ENCODE measurements at places on chromosomes 3 and 15.

DNA sequence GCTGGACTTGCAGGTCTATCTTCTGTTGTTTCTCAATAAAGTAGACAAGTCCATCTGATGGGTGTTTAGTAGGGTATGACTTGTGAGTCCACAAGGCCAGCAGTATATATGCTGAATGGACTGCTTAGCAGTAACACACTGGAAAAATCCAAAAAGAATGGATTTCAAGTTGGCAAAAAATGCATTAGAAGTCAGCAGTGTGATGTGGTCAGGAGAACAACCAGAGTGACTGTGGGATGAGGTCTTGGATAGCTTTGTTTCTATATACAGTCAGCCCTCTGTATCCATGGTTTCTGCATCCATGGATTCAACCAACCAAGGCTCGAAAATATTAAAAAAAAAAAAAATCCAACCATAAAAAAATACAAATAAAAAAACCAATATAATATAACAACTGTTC is 55.8 kb downstream of the LPP start:
- no peak for DNase-seq

DNA sequence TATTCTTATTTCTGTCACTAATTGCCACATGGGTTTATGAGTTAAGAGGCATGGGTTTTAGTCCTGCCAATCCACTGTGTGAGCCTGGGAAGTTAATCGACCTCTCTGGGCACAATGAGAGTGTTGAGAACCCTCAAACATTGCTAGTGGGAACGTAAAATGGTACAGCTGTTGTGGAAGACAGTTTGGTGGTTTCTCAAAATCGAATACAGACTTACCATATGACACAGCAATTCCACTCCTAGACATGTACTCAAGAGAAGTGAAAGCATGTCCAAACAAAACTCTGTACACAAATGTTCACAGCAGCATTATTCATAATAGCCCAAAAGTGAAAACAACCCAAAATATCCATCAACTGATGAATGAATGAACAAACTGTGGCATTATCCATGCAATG is 5.7 kb upstream of the GNB5 start:
- DNase-seq = no peak

DNA sequence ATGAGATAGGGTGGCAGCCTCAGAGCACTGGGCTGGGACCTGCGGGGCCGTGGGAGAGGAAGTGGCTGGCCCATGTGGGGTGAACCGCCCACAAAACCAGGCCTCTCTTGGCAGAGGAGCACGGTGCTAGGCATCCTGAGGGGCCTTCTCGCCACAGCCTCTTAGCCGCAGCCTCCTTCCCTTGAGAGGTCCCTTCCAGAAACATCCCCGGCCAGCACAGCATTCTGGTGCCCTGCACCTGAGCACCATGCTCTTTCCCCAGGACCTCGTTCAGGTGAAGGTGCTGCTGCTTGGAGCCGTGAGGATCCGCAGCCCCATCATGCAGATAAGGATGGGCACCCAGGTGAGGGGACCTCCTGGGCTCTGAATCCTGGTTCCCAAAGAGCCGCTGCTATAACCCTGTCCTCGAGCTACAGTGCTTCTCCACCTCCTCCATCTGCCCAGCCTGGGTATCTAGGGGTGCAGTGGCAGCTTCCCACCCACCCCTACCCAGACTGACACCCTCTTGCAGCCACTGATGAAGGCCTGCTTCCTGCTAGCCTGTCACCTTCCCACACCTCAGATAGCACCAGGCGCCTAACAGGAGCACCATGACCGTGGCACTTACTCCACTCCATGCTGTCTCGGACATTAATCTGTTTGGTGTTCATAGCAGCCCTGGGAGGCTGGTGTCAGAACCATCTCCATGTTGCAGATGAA is 11.2 kb upstream of the TXNRD3 start:
- no peak for DNase-seq

DNA sequence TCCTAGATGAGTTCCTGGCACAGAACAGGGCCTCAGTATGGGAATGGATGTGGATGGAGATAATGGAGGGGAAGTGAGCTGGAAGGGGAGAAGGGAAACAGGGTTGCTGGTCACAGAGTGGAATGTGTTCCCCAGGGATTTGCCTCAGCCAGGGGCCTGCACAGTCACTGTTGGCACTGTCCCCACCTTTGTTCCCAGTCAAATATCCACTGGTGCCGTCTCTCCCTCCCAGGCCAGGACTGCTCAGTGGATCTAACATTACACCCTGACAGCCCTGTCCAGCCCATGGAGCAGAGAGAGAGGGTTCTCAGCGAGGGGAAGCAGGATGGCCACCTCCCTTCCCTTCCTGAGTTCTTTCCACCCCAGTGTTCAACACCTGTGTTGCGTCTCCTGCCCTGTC is 1.5 kb upstream of the PPP1R2 start:
- no peak for DNase-seq

DNA sequence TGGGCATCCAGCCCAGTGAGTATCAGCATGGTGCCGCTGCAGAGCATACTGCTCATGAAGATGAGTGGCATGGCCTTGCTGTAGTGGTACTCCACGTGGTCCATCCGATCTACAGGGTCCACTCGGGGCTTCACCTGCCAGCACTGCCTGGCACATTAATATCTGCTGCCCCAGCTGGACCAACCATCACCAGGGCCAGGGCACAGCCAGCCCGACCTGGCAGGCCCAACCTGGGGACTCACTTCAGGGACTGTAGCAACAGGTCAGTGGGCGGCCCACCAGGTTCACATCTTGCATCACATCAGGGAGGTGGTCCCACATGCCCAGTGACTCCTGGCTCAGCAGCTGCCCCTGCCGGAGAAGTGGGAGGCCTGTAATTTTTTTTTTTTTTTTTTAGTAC is 48.1 kb downstream of the CDIN1 start:
- no peak for DNase-seq

- DNase-seq = no peak
These were observed 57.0 kb upstream of the UBE2E2 start for GRCh38 chr3:23146163-23146562.

GRCh38 chr3:50580683-50581458 is 11.5 kb downstream of the HEMK1 start:
- no peak for DNase-seq

GRCh38 chr15:74387621-74388362 is 20.3 kb upstream of the CYP11A1 start:
- no peak for DNase-seq

- no peak for DNase-seq
These were observed 5.2 kb downstream of the UBA5 start for GRCh38 chr3:132665230-132665745.

DNA sequence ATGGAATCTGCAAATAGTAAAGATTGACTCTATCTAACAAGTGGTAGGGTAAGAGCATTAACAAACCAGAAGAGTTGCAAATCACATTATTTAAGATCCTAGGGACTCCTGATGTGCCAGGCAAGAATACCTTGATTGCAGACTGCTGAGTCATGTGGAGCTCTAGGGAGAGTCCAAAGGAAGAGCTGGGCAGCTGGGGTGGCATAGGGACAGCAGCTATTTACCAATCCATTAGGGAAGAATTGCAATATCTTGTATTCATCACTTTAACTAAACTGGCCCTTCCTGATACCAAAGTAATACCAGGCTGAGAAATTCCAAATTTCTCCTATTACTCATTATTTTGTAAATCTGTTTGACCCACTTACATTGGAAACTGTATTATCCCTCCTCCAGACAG is 52.2 kb upstream of the ACP3 start:
- no peak for DNase-seq

GRCh38 chr3:159854500-159855124 is 134.0 kb upstream of the IL12A start:
- DNase-seq = no peak

DNA sequence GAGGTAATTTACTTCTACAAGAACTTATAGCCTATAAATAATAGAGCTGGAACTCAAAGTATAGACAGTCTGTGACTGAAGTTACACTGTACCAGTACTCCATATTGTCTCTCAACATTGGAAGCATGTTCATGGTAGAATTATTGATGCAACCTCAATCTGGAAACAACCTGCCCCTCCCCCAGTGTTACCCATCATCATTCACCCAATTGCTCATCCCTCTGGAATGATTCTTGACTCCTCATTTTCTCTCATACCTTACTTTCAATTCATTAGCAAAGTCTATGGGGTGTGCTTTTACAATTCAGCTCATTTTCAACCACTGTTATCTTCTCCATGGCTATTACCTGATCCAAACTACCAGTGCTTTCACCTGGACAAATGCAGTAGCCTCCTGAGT is 151.7 kb downstream of the CPNE4 start:
- DNase-seq = no peak
